Stimulated activated CD4-positive, alpha-beta T cell treated with anti-CD3 and anti-CD28 coated beads, Interleukin-15, amount 100 ng/mL, for 48 hours (primary cell): ENCODE measurements at places on chromosomes 5 and 9.
A peak's percentile ranks its signal among the peaks of the same experiment; 100 is the strongest.

DNA sequence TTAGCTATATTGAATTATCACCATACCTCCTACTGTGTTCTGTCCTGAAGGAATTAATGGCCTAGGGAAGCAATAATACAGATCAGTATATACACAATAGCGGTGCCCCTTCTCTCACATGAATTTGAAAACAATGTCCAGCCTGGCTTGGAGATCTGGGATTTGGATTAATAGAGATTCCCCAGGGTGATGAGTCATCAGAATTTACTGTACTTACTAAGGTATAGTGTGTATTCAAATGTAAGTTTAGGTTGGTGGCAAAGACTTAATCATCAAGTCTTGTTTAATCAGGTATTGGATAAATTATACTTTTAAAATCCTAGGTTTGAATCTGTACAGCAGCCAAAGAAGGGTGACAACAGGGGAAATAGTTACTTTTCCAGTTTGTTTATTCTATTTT, 121.5 kb downstream of the FEM1C start:
- no peak for DNase-seq

- DNase-seq = no peak
These were observed 6.6 kb downstream of the OR13J1 start for GRCh38 chr9:35863583-35863982.

GRCh38 chr5:168879929-168880328, 300.8 kb upstream of the PANK3 start:
- DNase-seq = no peak

DNA sequence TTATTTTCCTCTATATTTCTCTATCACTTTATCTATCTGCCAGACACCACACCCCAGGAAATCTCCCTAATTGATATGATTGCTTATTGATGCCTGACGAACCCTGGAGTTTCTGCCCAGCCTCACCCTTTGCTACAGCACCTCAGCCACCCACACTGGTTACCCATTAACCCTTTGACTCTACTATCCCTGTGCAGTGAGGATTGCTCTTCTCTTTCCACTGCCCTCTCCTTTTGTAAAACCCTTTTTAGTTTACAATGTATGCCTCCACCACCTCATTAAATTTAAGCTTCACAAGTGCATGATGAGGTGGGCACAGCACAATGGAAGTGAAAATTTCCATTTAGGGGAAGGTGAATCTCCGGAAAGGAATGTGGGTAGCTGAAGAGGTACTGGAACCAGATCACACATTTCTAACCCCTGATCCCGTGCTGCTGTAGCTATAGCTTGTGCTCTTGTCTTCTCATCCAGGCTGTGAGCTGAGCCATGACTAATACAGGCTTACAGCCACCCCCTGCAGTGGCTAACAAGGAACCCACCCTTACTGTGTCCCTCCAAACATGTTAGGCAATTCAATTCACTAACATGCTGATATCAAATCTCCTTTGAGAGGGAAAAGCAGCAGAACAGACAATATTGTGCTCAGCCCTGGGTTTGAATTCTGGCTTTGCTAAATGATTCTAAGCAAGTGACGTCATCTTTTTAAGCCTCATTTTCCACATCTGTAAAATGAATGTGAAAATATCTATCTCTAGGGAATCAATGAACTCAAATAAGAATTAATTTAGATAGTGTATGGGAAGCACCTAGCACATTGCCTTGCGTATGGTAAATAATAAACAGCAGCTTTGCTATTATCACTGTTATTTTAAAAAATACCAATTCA, 186.9 kb upstream of the TRIM32 start:
- DNase-seq = no peak

DNA sequence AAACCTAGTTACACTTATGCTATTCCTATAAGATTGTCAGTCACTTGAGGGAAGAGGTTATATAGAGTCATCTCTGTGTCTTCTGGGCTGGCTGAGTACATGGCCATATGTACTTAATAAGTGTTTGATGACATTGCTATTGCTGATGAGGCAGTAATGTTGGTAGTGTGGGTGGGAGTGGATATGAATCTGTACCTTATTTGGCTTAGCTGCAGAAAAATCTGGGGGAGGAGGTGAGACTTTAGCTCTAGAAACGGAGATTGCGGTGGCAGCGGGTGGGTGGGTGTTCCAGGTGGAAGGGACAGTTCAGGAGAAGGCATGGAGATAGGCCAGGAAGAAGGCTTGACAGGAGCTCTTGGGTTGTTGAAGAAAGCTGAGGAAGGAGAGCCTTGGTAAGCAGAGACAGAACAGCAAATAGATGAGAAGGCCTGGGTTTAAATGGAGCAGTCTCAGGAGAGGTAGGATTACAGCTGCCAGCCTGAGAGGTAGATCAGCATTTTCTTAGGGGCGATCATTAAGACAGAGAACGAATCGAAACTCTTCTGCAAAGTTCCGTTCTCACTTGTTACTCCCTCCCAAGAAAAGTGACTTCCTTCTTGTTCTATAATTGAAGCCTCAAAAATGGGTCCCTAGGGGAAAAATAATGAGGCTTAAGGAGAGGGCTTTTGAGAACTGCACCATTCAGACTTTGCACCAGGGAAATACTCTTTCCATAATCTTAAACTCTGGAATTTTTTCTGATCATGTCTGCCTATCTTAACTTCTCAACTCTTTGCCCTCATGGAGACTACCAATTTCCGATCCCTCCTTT, 160.5 kb downstream of the UNC13B start:
- DNase-seq = no peak

GRCh38 chr5:135174315-135175096, 140.5 kb upstream of the PITX1 start:
- DNase-seq = no peak

DNA sequence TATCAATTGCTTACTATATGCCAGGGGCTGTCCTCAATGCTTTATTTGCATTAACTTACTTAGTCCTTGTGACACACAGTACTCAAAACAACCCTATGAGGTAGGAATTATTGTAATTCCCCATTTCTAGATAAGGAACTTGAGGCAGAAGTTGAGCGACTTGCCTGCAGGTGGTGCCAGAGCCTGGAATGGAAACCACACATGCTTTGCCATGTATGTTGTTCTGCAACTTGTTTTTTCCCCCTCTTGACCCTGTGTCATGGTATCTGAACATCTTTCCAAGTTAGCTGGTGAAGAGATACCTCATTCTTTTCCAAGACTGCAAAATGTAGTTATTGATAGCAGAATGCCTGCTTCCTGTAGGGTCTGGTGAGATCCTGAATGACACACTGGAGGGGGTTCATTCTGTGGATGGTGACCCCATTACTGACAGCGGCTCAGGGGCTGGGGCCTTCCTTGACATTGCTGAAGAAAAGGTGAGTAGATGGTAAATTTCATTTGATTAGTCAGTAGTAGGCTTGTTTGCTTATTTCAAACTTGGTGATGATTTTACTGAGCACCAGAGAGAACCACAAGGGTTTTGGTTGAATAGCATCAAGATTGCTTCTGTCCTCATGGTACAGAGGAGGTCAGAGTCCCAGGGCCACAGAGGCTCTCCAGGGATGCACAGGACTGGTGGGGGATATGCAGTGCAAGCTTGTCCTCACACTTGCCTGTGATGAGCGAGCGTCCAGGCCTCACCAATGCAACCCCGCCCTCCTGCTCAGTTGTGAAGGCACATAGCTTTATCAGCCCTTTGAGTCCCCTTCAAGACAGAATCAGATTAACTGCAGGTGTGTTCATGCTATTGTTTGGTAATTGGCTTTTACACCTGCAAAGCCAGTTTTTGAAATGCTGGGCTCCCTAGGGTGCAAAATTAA, 57.0 kb downstream of the COL15A1 start:
- DNase-seq = peak; percentile 11

GRCh38 chr5:107134931-107135330, 535.8 kb downstream of the EFNA5 start:
- no peak for DNase-seq

DNA sequence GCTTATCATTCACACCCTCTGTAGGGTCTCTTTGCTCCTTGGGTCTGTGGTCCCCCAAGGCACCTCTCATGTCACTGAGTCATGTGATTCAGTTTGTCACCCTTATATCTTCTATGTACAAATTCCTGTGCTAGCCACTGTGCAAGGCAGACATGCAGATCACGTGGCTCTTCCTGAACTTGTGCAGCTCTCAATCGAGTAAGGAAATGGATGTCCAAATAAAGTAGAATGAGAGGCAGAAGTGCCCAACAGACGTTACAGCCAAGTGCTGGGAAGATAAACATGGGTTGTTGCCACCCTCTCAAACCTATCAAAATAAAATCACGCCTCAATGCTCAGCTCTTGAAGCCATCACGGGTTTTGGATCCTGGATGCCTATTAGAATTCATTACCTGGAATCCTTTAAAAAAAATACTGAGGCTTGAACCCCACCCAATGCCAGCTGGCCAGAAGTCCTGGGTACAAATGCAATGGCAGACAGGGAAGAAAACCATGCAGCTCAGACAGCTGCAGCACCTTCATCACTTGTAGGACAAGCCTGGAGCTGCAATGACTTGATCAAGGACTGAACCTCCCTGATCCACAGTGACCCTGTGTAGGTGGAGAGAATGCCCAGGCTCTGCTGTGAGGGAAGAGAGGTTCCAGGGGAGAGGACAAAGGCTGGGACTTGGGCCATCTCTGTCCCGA, 228.7 kb upstream of the DAP start:
- DNase-seq = no peak

DNA sequence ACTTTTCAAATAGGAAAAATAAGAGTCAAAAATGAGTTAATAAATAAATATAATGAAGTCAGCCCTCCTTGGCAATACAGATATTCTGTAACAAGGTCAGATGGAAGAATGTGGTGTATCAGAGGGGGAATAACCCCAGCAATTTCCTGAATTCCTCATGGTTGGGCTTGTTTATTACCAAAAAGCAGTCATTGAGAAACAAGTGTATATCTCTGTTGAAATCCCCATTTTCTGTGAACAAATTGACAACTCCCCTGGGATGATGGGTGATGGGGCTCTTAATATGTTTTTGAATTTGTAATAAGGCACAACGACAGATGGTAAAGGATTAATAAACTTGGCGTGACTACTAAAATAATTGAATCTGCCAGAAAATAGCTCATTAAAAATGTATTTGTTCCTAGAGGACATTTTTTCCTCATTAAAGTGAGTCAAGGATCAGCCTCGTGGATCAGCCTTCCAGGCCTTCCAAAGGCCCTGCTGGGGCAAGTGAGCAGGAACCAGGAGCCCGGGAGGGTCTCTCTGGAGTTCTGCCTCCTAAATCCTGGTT, 34.2 kb downstream of the THBS4 start:
- DNase-seq = no peak

DNA sequence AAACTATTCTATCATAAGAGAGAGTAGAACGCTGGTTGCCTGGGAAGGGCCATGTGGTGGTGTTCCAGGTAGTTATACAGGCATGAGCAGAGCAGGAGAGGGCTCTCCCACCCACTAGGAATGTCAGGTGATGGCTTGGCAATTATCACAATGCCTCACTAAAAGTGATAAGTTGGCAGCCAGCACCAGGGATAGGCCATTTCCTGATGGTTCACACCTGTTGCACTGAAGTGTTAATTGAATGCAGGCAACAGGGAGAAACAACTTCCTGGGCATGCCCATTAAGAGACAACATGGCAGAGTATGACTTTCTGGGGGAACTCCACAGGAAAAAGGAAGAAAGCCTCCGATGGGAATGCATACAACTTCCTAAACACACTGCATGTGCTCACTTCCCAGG, 593.2 kb downstream of the ELAVL2 start:
- DNase-seq = no peak

GRCh38 chr5:8981496-8981895, 564.4 kb downstream of the SEMA5A start:
- no peak for DNase-seq

DNA sequence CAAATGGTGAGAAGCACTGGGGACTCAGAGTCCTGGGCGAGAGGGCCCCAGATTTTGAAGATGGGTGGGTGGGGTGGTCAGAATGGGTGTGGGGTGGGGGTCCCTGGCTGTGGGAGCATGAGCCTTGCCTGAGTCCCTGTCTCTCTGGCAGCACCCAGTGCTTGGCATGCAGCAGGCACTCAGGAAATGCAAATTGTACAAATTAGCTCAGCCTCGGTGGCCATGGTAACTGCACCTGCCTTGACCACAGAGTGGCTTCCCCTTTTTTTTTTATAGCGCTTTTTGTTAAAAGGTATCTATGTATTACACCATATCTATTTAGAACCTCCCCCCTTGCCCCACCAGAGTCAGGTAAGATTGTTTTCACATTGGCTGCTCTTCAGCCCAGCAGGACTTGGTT, 19.2 kb upstream of the PITX1 start:
- DNase-seq = no peak

GRCh38 chr5:123265551-123265950, 157.7 kb downstream of the CEP120 start:
- DNase-seq = no peak

GRCh38 chr9:32581512-32582143, 8.7 kb upstream of the NDUFB6 start:
- DNase-seq = no peak

GRCh38 chr5:169812786-169813185, 167.5 kb downstream of the INSYN2B start:
- no peak for DNase-seq

DNA sequence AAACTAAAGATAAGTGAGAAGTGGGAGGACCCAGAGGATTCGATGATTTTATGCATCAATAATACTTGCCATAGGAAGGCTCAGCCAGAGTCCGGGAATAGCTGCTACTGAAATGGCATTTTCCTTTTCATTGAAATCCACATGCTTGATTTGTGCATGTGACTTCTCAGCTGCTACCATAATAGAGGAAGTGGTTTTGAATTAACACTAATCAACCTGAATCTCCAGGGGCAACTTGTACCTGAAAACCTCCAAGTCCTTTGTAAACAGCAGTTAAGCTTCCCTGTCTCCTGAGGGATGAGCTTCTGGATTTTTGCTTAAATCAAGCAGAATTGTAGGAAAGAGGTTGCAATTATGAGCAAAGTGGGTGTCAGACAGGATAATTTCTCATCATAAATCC, 124.9 kb downstream of the PPP2R2B start:
- DNase-seq = no peak

DNA sequence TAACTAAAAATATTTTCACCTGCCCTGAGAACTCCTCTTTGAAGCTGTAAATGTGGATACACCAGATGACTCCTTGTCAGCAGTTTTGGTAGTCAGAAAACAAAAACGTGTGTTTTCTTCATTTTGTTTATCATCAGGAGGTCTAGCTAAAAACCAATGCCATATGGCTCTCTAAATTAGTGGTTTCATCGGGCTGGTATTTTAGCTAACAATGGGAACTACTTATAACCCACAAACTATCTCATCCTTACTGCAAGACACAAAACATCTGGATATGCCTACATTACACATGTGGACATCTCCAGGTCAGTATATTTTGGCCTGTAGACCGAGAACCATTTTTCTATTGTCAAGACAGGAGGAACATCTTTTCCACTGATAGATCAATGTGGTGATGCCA, 56.2 kb downstream of the GAS1 start:
- no peak for DNase-seq

DNA sequence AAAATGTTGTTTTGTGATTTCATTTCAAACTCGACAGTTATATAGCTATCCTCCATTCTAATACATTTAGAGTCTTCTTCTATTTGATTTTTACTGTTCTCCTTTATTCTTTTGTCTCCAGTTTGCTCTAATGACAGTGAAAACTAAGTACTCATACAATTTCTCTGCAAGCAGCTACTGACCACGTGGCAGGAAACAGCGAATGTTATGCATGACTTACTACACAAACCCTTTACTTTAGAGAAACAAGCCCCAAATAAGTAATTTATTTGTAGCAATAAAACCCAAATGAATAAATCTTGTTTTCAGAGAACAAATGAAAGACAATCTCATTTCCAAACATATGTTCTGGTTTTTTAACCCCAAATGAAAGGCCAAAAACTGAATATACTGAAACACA, 41.9 kb downstream of the CDH6 start:
- no peak for DNase-seq

- DNase-seq = no peak
These were observed 175.1 kb downstream of the PPP2R2B start for GRCh38 chr5:146703499-146703898.

- DNase-seq = no peak
These were observed 105.5 kb downstream of the PDE6A start for GRCh38 chr5:149838881-149839739.
